Stimulated activated CD4-positive, alpha-beta T cell treated with anti-CD3 and anti-CD28 coated beads, Interleukin-15, amount 100 ng/mL, for 24 hours (primary cell): ENCODE measurements at places on chromosomes 13 and 19.
A peak's percentile ranks its signal among the peaks of the same experiment; 100 is the strongest.

DNA sequence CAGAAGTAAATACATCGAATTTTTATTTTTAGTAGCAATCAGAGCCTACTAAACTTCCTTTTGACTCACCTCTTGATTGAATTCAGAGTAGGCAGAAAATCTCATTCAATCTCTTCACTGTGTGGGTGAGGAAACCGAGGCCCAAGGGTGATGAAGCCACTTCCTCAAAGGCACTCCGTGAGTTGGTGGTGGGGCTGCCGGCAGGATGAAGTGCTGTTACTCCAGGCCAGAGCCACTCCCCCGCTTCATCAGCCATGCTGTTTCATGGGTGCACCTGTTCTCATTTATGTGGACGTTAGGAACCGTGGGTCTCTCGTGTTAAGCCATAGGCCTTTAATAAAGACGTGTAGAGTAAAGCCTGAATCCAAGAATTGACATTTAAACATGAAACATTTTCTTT lies 13.2 kb downstream of the ING1 start:
- DNase-seq: peak; percentile 79

DNA sequence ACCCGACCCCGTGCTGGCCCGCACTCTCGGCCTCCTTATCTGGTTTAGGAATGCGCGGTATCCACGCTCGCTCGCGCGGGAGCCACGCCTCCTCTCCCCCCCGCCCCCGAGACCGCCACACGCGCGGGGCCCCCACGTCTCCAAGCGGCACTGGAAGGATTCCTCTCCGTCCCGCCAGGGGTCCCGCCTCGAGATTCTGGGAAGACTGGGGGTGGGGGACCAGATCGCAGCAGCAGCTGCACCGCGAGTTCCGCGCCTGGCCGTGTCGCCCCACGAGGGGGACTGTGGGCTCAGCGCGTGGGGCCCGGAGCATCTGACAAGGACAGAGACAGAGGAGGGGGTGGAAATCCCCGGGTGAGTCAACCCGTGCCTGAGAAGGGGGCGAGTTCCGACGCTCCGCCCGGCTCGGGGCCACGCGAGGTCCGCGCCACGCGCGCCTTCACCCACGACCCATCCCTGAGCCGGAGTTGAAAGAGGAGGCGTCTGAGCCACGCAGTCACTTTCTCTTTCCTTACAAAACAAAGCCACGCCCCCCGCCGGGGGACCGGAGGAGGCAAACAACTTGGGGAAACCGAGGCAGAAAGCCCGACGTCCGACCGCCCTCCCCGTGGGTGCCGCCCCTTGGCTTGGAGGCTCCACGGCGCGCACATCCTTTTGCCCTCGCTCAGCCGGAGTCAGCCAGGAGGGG lies 814 bp downstream of the S1PR2 start:
- DNase-seq: peak; percentile 67

DNA sequence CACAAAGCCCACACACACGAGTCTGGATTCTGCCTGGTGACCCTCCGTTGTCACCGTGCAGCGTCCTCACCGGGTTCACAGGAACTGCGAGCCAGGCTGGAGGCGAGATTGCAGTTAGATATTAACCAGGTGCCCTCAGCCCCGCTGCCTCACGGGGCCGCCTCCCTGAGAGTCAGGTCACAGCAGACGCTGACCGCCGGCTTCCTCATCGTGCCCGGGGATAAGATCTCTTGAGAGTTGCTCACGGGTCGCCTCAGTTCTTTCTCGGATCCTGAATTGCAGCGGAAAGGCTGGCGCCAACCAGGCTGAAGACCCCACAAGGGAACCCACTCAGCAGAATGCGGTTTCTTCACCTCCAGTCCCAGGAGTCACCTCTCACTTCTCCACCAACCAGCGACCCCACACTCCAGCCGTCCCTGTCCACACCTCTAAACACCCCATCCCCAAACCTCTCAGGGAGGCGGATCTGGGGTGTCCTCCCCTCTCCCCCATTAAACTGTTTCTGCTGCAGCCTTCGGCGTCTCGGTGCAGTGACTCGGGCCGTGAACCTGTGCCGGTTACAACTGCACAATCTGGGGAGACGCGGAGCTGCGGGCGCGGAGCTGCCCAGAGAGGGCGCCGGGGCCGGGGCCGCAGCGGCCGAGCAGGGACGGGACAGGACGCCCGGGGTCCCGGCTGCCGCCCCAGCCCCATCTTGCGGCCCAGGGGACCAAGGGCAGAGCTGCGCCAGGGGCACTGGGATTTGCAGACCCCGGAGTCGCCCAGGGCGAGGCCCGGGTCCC lies 591 bp downstream of the ZNF823 start:
- peak; percentile 58 for DNase-seq

DNA sequence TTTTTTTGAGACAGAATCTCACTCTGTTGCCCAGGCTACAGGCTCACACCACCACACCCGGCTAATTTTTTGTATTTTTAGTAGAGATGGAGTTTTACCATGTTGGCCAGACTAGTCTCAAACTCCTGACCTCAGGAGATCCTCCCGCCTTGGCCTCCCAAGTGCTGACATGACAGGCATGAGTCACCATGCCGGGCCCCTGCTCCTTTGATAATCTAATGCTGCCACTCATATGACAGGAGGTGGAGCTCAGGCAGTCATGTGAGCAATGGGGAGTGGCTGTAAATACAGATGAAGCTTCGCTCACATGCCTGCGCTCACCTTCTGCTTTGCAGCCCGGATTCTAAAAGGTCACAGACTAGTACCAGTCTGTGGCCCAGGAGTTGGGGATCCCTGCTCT lies 25.1 kb downstream of the ARHGEF18 start:
- DNase-seq: peak; percentile 34

GRCh38 chr13:31101472-31102170 lies 60.1 kb downstream of the HSPH1 start:
- DNase-seq: no peak

- DNase-seq: no peak
These were observed 463.7 kb upstream of the NBEA start for GRCh38 chr13:34478376-34478775.

- DNase-seq: no peak
These were observed 28.0 kb downstream of the SPRY2 start for GRCh38 chr13:80312967-80313366.

- no peak for DNase-seq
These were observed 2.0 kb upstream of the INAFM1 start for GRCh38 chr19:47272448-47273312.

- no peak for DNase-seq
These were observed 32.2 kb upstream of the WDFY2 start for GRCh38 chr13:51552027-51552426.

DNA sequence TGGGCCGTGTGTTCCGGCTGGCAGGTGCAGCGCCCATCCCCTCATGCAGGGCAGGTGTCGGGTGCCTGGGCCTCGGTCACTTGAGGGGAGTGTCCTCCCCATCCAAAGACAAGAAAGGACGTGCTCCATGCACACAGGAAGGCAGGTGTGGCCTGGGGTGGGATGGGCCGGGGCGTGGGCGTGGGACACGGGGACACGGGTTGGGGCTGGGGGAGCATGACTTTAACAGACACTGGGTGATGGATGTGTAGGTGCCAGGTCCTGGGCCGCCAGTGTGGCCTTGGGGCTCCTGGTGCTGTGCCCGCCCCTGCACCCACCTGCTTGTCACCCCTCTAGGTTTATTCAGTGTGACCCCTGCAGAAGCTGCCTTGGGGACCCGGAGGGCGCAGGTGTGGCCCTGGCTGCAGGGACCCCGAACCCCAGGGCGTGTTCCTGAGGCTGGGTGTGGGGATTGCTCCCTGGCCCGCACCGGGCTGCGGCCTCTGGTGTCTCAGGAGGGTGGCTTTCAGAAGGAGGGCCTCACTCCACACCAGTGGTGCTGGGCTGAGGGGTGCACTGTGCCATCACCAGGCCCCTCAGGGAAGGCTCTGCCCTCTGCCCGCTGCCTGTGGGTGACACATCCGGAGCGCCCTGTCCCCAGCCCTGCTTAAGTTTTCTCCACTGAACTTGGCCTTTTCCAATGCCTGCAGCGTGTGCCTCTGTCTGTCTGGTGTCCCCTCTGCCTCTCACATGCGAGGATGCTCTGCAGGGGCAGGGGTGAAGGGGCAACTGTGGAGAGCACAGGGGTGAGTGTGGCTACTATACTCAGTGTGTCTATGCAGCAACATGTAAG lies 5.2 kb downstream of the TMEM255B start:
- no peak for DNase-seq

GRCh38 chr19:29547981-29548380 lies 22.2 kb downstream of the VSTM2B start:
- no peak for DNase-seq

DNA sequence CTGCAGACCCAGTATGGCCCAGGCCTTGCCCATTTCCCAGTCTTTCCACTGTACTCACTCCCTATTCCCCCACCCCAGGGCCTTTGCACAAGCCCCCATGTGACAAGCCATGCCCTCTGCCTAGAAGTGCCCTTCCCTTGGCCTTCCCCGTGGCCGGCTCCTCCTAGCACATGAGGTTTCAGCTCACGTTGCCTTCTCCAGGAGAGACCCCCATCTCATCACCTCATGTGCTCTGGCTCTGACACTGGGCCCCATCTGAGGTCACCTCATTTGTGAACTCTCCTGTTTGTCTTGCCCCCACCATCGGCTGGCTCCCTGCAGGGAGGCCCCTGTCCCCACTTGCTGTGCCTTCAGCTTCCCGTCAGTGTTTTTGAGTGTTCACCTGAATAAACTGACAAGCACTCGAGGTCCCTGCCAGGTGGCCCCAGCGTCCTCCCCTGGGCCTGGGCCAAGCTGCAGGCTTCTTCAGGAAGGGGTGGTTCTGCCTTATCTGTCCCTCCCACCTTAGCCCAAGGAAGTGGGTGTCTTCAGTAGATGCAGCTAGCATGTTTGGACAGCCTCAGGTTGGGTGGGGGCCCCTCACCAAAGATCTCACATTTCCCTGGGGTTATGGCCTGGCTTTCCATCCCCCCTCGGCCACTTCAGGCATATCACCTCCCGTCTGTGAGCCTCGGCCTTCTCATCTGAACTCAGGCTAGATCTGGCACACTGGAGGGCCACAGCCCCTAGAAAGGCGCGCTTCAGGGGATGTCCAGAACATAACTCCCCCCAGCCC lies 3.8 kb upstream of the SLC25A42 start:
- no peak for DNase-seq

GRCh38 chr13:40344270-40345148 lies 321.9 kb downstream of the FOXO1 start:
- DNase-seq: no peak
